ENCODE measurements at places on chromosomes 12 and 14.

- DNase-seq, result no peak
Measured at GRCh38 chr14:67757175-67757574, 55.5 kb downstream of the RDH12 start.

GRCh38 chr14:50270932-50271331 is 39.6 kb upstream of the SOS2 start:
- DNase-seq, result no peak

DNA sequence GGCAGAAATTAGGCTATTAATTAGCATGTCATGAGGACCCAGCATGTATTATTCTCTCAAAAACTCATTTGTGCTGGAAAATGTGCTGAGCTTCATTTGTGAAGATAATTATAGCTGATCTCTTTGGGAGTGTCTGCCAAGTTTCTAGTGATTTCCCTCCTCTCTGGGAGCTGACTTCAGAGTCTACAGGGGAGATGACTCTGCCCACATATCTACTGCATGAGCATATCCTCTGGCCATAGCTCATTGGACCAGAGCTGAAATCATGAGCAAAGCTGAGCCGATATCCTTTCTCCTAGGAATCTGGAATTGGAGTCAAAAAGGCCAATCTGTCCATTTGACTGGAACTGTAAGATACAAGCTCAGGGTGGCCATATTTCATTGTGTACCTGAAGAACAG is 5.9 kb downstream of the CCDC198 start:
- DNase-seq, result no peak

DNA sequence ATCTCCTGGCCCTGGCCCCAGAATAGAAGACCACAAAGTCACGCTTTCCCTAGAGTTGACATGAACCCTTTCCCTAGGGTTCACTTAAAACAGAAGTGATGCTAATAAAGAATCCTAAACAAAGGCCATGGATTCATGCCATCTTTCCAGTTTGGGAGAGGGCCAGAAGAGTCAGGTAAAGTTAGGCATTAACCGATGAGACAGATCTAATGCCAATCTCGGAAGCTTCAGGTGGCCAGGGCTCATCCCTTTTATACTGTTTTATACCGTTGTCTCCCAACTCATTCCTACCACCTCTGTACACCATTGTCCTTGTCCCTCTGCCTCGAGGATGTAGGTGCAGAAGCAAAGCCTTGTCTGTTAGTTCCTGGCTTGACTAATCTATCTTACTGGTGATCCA is 22.8 kb upstream of the ACTR10 start:
- DNase-seq, result no peak

- DNase-seq, result no peak
Measured at GRCh38 chr14:39991041-39991440, 558.8 kb upstream of the FBXO33 start.

GRCh38 chr14:23366426-23366921 is 1.5 kb upstream of the EFS start:
- no peak for DNase-seq

- DNase-seq, result no peak
Measured at GRCh38 chr14:80695869-80696268, 245.7 kb downstream of the CEP128 start.

Data from effector CD4-positive, alpha-beta T cell (primary cell).